ENCODE measurements at places on chromosomes 12 and 14.

DNA sequence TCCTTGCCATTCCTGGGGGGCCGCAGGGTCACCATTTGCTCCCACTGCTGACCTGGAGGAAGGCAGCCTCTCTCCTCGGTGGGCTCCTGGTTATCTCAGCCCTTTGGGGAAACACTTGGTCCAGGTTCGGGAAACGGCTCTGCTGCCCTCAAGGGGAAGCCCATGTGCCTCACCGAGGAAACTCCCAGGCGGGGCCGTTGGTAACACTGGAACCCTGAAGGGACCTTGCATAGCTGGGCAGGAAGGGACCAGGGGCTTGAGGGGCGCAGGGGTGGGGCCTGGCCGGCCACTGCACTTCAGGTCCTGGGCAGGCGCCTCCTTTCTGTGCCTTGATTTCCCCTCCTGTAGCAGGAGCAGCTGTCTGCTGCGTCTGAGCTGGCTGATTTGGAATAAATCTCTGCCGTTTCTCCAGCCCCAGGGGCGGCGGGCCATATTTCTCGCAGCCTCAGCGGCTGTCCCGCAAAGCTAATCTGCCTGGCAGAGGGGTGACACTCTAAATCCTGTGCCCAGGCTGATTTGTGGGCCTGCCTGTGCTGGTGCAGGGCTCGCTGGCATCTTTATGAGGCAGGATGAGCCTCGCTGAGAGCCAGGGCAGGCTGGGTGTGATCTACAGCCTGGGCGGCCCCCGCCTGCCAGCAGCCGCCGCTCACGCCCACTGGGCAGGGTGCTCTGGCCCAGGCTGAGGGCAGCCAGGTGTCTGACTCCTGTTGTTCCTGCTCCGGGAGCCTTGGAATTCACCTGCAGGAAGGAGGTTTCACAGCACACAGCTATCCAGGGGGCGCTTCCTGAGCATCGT is 49.7 kb downstream of the KIF26A start:
- DNase-seq: no peak

DNA sequence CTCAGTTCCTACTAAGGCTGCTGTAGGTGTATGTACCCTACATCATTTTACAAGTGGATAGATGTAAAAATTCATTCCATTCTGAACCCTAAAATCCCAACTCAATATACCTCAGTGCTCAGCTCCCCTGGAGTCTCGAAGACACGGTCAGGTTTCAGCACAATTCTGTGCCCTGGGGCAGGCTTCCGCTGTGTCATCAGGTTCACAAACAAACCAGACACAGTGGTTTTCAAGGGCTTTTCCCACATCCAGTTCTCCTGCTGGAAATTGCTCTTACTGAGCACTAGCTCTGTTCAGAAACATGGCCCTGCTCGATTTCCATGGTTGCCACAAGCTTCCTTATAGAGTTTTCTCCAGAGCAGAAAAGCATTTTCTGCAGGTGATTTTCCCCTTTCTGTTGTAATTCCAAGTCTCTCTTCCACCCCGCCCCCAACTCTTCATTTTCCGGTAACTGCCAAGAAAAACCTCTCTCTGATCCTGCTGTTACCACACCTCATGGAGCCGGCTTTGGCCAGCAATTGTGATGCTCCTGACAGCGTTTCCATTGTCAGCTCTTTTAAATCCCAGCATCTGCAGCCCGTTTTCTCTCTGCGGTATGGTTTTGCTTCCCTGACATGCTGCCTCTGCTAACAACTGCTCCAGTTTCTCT is 483.0 kb upstream of the CCDC196 start:
- DNase-seq: no peak

- DNase-seq: no peak
Observed at GRCh38 chr12:25932971-25933370, 25.5 kb upstream of the RASSF8 start.

DNA sequence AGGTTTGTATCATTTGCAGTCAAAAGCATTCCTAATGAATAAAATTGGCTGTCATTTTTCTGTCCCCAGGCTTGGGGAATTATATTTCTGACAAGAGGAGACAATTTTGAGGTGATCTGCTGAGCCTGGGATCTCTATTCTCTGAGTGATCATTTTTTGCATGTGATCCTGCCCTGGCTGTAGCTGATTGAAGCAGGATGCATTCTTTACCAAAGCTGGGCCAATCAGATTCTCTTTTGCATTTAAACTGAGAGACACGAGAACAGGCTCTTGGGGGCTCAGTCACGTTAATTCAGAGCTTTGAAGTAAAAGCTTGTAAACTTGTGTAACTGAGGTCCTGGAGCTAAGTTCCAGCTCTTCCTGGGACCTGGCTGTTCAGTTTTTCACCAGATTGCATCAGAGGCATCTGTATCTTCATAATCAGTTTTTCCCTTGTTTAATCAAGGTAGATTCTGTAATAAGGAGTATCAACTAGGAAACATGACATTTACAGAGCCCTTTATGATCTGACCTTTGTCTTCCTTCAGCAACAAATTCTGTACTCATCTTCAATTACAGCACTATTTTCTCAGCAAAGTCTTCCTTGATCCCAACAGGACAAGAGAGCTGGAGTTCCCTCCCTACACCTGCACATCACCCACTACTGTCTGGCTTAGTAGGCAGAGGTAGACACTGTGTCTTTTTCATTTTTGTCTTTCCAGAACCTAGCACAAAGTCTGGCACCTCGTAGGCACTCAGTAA is 35.0 kb upstream of the MANSC4 start:
- no peak for DNase-seq

DNA sequence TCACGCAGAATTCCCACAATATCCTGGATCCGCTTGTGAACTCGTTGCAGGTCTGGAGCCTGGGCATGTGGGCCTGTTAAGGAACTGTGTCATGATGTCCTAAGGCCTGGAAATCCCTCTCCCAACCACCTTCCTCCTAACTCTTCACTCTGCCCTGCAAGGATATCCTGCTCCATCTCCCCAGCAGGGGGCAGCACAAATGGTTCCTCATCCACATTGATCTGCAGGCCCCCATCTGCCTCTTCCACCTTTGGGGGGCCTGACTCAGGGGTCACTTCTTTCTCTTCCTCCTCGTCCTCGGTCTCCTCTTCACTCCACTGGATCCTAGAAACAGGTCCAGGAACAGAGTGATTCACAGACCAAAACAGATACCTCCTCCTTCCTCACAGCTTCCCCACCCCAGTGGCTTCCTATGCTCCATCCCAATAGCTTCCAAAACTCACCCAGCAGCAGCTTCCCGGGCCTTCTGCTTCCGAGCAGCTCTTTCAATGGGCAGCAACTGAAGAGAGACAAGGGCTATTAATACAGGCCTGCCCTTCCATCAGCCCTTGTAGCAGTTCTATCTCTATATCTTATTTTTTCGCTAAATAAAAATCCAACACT is 4.5 kb downstream of the NOP2 start:
- peak; percentile 78 for DNase-seq

DNA sequence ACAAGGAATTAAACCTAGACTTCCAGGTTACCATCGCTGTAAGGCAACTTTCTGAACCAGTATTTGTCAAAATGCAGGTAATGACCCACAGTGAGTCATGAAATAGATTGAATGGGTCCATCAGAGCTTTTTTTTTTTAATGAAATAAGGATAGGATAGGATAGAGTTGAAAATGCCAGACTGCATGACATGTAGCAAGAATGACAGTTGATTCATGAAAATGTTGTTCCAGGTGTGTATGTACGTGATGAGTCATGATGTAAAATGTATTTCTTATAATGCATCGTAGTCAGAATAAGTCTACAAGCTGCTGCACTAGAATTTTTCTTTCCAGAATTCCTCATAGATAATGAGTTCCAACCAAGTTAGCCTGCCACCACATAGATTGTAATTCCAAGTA is 184.4 kb upstream of the BCL2L14 start:
- no peak for DNase-seq

GRCh38 chr12:26205941-26206340 is 10.6 kb downstream of the SSPN start:
- DNase-seq: no peak

- no peak for DNase-seq
Observed at GRCh38 chr14:54683882-54684794, 117.2 kb downstream of the SAMD4A start.

DNA sequence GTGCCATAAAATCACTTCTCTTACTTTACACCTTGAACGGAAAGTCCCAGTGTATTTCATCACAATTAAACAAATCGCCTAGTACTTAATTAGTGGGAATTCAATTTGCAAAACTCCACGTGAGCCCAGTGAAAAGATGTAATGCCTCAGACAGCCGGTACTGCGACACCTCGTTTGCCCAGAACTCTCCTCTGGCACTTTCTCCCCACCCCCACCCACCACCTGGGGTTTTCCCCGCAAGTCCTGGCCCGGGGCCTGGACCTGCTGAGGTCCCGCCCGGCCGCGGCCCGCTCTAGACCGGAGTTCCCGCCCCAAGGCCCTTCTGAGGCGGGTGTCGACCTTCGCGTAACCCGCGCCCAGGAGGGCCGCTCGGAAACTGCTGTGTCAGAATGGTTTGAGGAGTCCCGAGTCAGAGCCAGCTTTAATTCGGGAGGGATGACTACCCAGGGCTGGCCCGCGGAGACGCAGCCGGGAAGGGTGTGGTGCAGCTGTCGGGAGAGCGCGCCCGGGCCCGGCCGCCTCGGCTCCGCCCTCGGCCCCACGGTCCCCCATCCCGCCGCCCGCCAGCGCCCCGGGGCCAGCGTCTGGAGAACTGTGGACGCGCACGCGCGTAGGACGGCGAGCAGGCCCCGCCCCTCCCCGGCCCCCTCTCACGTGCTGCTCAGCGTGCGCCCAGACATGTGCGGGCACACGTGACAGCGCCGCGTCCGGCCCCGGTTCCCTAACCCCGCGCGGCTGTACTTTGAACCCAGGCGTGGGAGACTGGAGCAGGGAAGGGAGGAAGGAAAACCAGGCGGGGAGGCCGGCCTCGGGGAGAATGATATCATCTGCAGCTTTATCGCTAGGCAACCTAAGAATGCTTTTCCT is 10.8 kb downstream of the BHLHE41 start:
- DNase-seq: peak; percentile 78

GRCh38 chr12:3216726-3217682 is 139.8 kb downstream of the TSPAN9 start:
- no peak for DNase-seq

GRCh38 chr12:7001921-7002591 is 16.2 kb downstream of the LPCAT3 start:
- DNase-seq: no peak

DNA sequence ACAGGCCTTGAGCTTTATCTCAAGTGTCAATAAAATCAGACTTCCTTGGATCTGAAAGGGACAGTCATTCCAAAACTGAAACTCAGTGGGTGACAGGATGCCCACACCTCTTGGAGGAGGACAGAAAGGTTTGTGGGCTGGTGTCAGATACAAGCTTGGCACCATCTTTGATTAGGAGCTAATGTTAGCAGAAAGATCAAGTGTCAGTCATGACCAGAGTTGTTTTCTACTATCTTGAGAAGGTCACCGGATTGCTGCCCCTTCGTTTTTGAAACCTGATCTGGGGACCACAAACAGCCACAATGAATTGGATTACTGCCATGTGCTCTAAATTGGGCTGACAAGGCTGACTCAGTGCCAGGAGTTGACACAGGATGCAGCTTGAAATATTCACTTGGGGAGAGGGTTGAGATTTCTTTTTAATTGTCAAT is 88.3 kb downstream of the OTOGL start:
- DNase-seq: peak; percentile 59

DNA sequence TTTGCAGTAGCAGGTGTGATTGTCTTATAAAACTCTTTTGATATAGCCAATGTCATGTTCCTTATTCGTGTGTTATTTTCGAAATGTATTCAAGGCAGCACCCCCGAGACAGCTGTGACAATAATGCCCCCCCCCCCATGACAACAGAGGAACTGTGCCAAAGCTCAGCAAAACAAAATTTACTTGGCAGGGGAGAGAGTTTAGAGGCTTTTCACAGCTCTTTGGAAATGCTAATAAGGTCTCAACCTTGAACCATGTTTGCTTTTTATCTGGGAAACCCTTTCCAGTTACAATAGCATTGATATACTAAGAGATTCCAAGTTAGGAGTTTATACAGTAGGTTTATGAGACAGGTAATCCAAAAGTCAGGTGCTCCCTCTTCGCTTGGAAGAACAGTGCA is 56.4 kb upstream of the USP44 start:
- DNase-seq: no peak

- DNase-seq: no peak
Observed at GRCh38 chr12:73136386-73136785, 864.2 kb downstream of the TRHDE start.

DNA sequence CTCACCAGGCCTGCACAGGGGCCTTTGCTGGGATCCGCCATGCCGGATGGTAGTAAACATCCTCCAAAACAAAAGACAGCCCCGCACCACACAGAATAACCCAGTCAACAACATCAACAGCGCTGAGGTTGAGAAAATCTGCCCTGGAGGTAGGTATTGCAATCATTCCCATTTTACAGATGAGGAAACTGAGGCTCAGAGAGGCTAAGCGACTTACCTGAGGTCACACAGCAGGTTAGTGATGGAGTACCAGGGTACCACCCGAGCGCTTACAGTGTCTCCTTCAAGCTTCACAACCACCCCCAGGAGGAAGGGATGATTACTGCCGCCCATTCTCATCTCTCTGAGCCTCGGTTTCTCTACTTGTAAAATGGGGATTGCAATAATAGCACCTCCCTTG is 14.9 kb downstream of the TRPV4 start:
- no peak for DNase-seq

DNA sequence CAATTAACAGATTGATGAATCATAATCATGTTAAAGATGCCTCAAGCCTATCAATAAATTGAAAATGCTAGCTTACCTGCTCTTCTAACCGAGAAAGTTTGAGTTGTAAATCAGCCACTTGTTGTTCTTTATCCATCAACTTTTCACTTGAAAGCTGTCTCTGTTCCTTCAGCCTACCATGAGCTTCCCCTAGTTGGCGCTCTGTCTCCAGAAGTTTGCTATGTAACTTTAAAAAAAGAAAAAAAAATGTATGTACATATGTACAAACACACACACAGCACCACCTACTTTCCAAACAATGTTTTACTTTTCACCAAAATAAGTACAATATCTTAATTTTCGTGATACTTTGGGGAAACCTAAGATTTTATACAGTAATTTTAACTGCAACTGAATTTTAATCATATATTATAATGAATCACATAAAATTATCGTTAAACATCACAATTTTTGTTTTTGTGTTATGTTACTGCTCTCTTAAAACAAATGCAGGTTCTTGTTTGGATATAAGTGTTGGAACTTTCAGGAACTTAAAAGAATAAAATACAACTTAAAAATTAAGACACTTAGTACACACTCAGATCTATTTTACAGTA is 101.2 kb downstream of the EEA1 start:
- peak; percentile 55 for DNase-seq

GRCh38 chr12:6839482-6840201 is 1.1 kb upstream of the GNB3 start:
- DNase-seq: no peak

- peak; percentile 75 for DNase-seq
Observed at GRCh38 chr12:62793256-62794217, 141.4 kb downstream of the PPM1H start.

GRCh38 chr14:61934385-61934784 is 172.2 kb downstream of the SNAPC1 start:
- no peak for DNase-seq

- DNase-seq: no peak
Observed at GRCh38 chr14:94681300-94682060, 69.3 kb downstream of the SERPINA3 start.

GRCh38 chr12:75699251-75699650 is 187.8 kb upstream of the KRR1 start:
- no peak for DNase-seq
